ENCODE measurements at places on chromosomes 12 and 14. TPM values are rescaled to one million over a fixed set of nuclear protein-coding genes. Genes with fewer than 3 reads are reported as not detected.

The VDR gene
- 23.6 TPM for total RNA-seq

The PTPRB gene
- 21.9 TPM for total RNA-seq

The C1R gene
- 830 TPM for total RNA-seq

The ITPR2 gene
- total RNA-seq = 48.1 TPM

The SYNDIG1L gene
- not detected for total RNA-seq

The SLC25A3 gene
- 281 TPM for total RNA-seq

The CLEC6A gene
- total RNA-seq = not detected

The OR6C68 gene
- not detected for total RNA-seq

The PTGER2 gene
- 10.3 TPM for total RNA-seq

The CPM gene
- total RNA-seq = 35.4 TPM

The SLC2A13 gene
- total RNA-seq = 17.4 TPM

The IFI27L2 gene
- total RNA-seq = 171 TPM

The CERS5 gene
- total RNA-seq = 45.2 TPM

The CCDC175 gene
- total RNA-seq = not detected

The MARCHF9 gene
- 8.3 TPM for total RNA-seq

The IFT81 gene
- total RNA-seq = 18.2 TPM

The MYF5 gene
- total RNA-seq = not detected

The ST8SIA1 gene
- 5.2 TPM for total RNA-seq

The LRRC43 gene
- total RNA-seq = not detected

The SDR9C7 gene
- 11.0 TPM for total RNA-seq

The PCED1B gene
- total RNA-seq = 6.9 TPM

The CCDC197 gene
- total RNA-seq = not detected

The APOF gene
- not detected for total RNA-seq

The SLC17A8 gene
- not detected for total RNA-seq

The LBHD2 gene
- not detected for total RNA-seq

The C12orf50 gene
- total RNA-seq = not detected

The CREBL2 gene
- 29.0 TPM for total RNA-seq

The GLIPR1L1 gene
- total RNA-seq = not detected

The EPYC gene
- total RNA-seq = not detected

The AEBP2 gene
- total RNA-seq = 67.5 TPM

The RNF212B gene
- not detected for total RNA-seq

The CARMIL3 gene
- total RNA-seq = 1.2 TPM

The ACOT6 gene
- total RNA-seq = not detected

The OAS2 gene
- total RNA-seq = 14.0 TPM

The MYH6 gene
- total RNA-seq = not detected

The KLRC1 gene
- 1.5 TPM for total RNA-seq

The AKAP6 gene
- total RNA-seq = 3.9 TPM

The SLC10A1 gene
- total RNA-seq = not detected

The GSC gene
- 1.7 TPM for total RNA-seq

The MSI1 gene
- 3.7 TPM for total RNA-seq

The GDF3 gene
- not detected for total RNA-seq

The VRTN gene
- total RNA-seq = not detected

The KLHDC1 gene
- 4.7 TPM for total RNA-seq

The ARHGEF40 gene
- total RNA-seq = 36.3 TPM

The SLC35F4 gene
- total RNA-seq = not detected

The CCDC38 gene
- total RNA-seq = not detected

The SERPINA1 gene
- total RNA-seq = 6.1 TPM

The GYS2 gene
- total RNA-seq = 0.98 TPM

The RD3L gene
- not detected for total RNA-seq

The THAP2 gene
- total RNA-seq = 4.7 TPM

The TAS2R19 gene
- total RNA-seq = 6.4 TPM

The C12orf57 gene
- total RNA-seq = 760 TPM

The PRR4 gene
- 6.1 TPM for total RNA-seq

The NAV3 gene
- 16.2 TPM for total RNA-seq

Data from vagina (tissue), 2 donors.